ENCODE measurements at places on chromosomes 6 and 20. TPM values are rescaled to one million over a fixed set of nuclear protein-coding genes. Genes with fewer than 3 reads are reported as not detected.

Gene CARMIL1
- total RNA-seq, result 6.8 TPM

Gene RSPO4
- total RNA-seq, result 0.11 TPM

Gene PGC
- total RNA-seq, result not detected

Gene DUSP22
- 50.4 TPM for total RNA-seq

Gene RSPO3
- not detected for total RNA-seq

Gene PLCB4
- not detected for total RNA-seq

GRCh38 chr6:3990692-3991491 is 88.0 kb downstream of the FAM217A start:
- peaks cover 5% of the 10 kb centered on the region for H3K4me1 ChIP-seq
- no peaks in the 10 kb centered on the region for H3K36me3 ChIP-seq
- no peak overlapping the region for H3K4me3 ChIP-seq
- DNase-seq, result peak; percentile 73
- no peaks in the 10 kb centered on the region for H3K27me3 ChIP-seq

- H3K27me3 ChIP-seq, result peaks cover 51% of the 10 kb centered on the region
- H3K27ac ChIP-seq, result no peak overlapping the region
Observed at GRCh38 chr20:38645351-38645750, 43.7 kb downstream of the ARHGAP40 start.

DNA sequence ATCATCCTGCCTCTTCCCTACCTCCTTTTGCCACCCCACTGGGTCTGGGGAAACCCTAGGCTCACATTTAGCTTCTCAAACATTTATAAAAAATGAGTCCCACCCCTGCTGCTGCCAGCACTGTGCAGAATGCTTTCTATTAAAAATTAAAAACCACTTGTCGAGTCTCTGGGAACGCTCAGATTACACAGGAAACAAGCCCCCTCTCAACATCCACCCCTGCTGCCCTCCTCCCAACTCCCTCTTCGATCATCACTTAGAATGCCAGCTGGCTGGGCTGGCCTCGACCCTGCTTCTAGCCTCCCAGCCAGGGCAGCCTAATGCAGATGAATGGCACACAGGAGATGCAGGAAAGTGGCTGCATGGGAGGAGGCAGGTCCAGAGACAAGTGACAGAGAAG is 75.8 kb downstream of the CDH22 start:
- H3K4me1 ChIP-seq, result peaks cover 2% of the 10 kb centered on the region
- DNase-seq, result no peak
- no peaks in the 10 kb centered on the region for H3K36me3 ChIP-seq
- no peak overlapping the region for H3K27ac ChIP-seq

- no peak for DNase-seq
- H3K27me3 ChIP-seq, result no peaks in the 10 kb centered on the region
- H3K4me3 ChIP-seq, result no peak overlapping the region
Observed at GRCh38 chr6:89527634-89528033, 94.7 kb downstream of the ANKRD6 start.

DNA sequence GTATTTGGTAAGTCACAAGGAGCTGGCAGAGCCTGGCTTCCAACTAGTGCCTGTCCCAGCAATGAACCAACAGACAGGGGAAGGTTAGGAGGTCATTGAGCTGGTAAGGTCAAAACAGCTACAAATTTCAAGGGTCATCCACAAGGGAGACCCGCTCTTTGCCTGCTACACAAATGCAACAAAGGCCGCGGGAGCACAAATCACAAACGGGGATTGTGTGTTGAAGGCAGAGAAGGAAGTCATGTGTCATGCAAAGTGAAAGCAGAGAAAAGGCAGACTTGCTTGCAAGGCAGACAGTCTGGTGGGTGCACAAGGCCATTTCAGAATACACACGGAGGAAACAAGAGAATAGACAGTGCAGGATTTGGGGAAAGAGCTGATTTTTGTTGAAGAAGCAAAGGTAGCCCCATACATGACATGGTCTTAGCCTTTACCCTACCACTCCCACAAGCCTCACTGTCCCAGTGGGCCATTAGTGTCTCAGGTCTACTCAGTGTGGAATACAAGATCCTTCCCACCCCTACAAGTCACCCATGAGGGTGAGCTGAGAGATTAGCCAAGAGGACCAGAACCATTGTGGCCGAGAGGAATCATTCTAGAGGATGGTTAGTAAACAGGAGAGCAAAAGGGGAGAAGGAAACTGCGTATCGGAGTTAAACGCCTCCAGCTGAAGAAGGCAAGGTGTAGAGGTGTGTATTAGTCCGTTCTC is 18.1 kb upstream of the SAMHD1 start:
- no peak for DNase-seq
- H3K4me1 ChIP-seq, result peaks cover 55% of the 10 kb centered on the region
- H3K36me3 ChIP-seq, result peaks cover 13% of the 10 kb centered on the region
- H3K27ac ChIP-seq, result peak overlapping the region; percentile 93

DNA sequence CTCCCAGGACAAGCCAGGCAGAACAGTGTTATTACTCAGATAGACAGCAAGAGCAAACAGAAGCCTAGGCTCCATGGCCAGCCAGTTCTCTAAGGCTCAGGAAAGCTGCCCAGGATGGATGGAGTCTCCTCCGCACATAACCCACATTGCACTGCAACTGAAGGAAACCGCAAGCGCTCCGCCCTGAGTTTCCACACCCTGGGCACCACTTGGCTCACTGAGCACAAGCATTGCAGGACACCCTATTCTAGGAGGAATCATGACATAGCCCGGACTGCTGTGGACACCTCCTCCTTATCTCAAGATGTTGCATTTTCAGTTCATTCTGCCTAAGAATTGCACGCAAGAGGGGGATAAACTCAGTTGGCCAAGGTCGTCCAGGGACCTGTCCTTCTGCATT is 42.9 kb downstream of the LINC00237 start:
- no peaks in the 10 kb centered on the region for H3K4me1 ChIP-seq
- peaks cover 28% of the 10 kb centered on the region for H3K27me3 ChIP-seq
- H3K36me3 ChIP-seq, result no peaks in the 10 kb centered on the region
- no peak for DNase-seq

DNA sequence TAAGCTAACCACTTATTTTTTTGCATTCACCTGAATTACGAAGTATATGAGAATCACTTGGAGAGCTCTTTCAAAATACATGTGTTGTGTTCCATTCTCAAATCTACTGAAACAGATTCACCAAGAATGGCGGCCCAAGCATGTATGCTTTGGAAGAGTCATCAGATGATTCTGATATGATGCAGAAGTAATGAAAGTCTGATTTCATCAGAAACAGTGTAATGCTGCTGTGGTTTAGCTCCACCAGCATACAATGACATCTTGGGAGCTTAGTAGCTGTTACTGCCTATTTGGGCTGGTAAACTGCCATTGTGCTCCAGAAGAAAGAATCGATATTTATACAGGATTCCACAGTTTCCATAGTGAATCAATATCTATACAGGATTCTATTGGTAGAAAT is 52.9 kb downstream of the UBR2 start:
- peaks cover 7% of the 10 kb centered on the region for H3K4me1 ChIP-seq
- H3K27ac ChIP-seq, result no peak overlapping the region
- H3K36me3 ChIP-seq, result peaks cover 34% of the 10 kb centered on the region
- DNase-seq, result no peak
- no peaks in the 10 kb centered on the region for H3K27me3 ChIP-seq

- peaks cover 39% of the 10 kb centered on the region for H3K4me1 ChIP-seq
- no peak for DNase-seq
- H3K36me3 ChIP-seq, result peaks cover 38% of the 10 kb centered on the region
Observed at GRCh38 chr20:17659801-17660200, 22.2 kb downstream of the RRBP1 start.

DNA sequence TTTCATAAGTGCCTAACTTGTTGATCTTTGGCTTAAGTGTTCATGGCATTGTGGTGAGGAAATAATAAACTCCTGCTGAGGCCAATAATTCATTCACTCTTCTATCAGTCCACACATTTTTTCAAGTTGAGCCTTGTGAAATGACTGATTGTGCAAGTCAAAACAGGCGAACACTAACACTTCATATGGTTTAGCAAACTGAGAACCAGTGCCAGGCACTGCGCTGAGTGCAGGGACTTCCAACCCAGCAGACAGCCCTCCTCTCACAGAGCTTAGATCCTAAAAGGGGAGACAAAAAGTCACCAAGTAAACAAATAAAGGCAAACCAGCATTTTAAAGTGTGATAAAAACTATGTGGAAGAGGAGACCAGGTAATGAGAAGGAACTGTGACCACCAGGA is 435.0 kb downstream of the PTPRT start:
- no peaks in the 10 kb centered on the region for H3K36me3 ChIP-seq
- no peaks in the 10 kb centered on the region for H3K4me1 ChIP-seq
- DNase-seq, result no peak
- H3K27me3 ChIP-seq, result no peaks in the 10 kb centered on the region

- no peak overlapping the region for H3K27ac ChIP-seq
- H3K4me3 ChIP-seq, result no peak overlapping the region
- H3K4me1 ChIP-seq, result peaks cover 2% of the 10 kb centered on the region
- DNase-seq, result no peak
Observed at GRCh38 chr20:37757550-37757949, 63.7 kb downstream of the CTNNBL1 start.

GRCh38 chr6:14641423-14642135 is 524.0 kb downstream of the CD83 start:
- H3K36me3 ChIP-seq, result peaks cover 2% of the 10 kb centered on the region
- no peak for DNase-seq
- peaks cover 13% of the 10 kb centered on the region for H3K27me3 ChIP-seq
- H3K4me3 ChIP-seq, result no peak overlapping the region
- H3K4me1 ChIP-seq, result peaks cover 8% of the 10 kb centered on the region
- H3K27ac ChIP-seq, result no peak overlapping the region

- no peak overlapping the region for H3K4me3 ChIP-seq
- H3K4me1 ChIP-seq, result peaks cover 3% of the 10 kb centered on the region
- no peak overlapping the region for H3K27ac ChIP-seq
- no peaks in the 10 kb centered on the region for H3K27me3 ChIP-seq
Observed at GRCh38 chr6:158121335-158121734, 46.7 kb downstream of the SERAC1 start.

- no peak overlapping the region for H3K4me3 ChIP-seq
- H3K27ac ChIP-seq, result no peak overlapping the region
- no peaks in the 10 kb centered on the region for H3K36me3 ChIP-seq
- peaks cover 3% of the 10 kb centered on the region for H3K27me3 ChIP-seq
Observed at GRCh38 chr6:56890683-56891429, 64.1 kb upstream of the BEND6 start.

DNA sequence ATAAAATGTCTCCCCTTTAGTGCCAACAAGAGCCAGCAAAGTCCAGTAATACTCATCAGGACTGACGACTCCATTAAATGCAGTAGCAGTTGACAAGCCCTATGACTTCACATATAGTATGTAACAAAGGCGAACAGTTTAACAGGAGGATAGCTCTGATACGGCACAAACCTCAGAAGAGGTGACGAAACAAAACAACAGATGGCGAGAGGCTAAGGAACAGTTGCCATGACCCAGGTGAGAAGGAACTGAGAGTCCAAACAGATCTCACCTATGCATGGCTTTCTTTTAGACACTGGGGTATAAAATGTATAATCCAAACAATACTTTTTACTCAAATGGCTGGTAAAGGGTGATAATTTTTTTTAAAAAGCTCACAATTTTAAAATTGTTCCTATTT is 37.1 kb downstream of the SYNE1 start:
- no peaks in the 10 kb centered on the region for H3K36me3 ChIP-seq
- no peak for DNase-seq
- H3K27ac ChIP-seq, result no peak overlapping the region
- no peak overlapping the region for H3K4me3 ChIP-seq
- H3K4me1 ChIP-seq, result no peaks in the 10 kb centered on the region
